NCI-H82 (cell line): ENCODE measurements at places on chromosomes 6 and 20.

GRCh38 chr6:121726596-121726995, 291.1 kb downstream of the GJA1 start:
- no peak for DNase-seq

DNA sequence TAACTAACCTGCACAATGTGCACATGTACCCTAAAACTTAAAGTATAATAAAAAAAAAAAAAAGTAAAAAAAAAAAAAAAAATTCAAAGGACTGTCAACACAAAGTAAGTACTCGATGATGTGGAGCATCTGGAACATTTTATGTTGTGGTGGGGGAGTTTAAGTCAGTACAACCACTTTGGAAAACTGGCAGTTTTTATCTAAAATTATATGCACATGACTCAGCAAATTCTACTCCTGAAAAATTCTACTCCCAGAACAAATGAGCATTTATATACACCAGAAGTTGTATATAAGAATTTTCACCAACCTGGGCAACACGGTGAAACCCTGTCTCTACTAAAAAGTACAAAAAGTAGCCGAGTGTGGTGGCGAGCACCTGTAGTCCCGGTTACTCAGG, 36.9 kb upstream of the CCDC28A start:
- DNase-seq: no peak

DNA sequence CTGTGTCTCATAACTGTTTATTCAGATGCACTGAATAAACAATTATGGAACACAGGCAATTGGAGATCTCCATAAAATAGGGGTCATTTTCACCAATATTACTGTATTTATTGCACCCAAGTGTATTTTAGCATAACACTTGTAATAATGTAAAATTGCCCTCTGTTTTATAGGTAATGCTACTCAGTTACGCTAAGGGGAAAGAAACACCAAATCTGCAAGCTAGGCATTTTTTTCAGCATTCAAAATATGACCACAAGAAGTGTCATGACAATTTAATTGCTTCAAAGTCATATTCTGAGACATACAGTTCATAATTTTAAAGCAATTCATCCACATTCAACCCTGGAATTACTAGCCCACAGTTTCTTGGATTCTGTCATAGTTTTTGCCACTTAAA, 643.2 kb upstream of the NOX3 start:
- no peak for DNase-seq

- peak; percentile 62 for DNase-seq
Measured at GRCh38 chr6:47308552-47309290, 984 bp downstream of the TNFRSF21 start.

GRCh38 chr20:61658563-61658962, 406.5 kb downstream of the CDH4 start:
- no peak for DNase-seq

DNA sequence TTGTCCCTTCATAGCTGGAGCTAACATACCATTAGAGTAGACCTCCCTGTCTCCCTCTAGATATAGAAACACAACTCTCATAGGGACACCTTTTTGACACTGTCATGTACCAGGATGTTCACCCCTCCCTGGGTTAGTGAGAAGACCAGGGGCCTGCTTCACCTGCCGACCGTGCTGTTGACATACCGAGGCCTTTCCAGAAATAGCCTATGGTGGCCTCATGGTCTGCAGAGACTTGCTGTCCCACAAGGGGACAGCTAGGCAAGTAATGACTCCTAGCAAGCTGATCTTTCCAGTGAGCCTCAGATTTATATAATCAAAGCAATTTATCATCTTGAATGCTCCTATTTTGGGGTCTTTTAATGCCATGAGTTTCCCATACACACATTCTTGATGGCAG, 15.0 kb downstream of the ZDHHC14 start:
- DNase-seq: no peak
